ENCODE measurements at places on chromosomes 3 and 15.

- DNase-seq = no peak
These were observed 270.6 kb upstream of the RGMA start for GRCh38 chr15:93359425-93360131.

- no peak for DNase-seq
These were observed 227.8 kb downstream of the UBE2E2 start for GRCh38 chr3:23430781-23431398.

- no peak for DNase-seq
These were observed 44.7 kb downstream of the CEP152 start for GRCh38 chr15:48766196-48766595.

DNA sequence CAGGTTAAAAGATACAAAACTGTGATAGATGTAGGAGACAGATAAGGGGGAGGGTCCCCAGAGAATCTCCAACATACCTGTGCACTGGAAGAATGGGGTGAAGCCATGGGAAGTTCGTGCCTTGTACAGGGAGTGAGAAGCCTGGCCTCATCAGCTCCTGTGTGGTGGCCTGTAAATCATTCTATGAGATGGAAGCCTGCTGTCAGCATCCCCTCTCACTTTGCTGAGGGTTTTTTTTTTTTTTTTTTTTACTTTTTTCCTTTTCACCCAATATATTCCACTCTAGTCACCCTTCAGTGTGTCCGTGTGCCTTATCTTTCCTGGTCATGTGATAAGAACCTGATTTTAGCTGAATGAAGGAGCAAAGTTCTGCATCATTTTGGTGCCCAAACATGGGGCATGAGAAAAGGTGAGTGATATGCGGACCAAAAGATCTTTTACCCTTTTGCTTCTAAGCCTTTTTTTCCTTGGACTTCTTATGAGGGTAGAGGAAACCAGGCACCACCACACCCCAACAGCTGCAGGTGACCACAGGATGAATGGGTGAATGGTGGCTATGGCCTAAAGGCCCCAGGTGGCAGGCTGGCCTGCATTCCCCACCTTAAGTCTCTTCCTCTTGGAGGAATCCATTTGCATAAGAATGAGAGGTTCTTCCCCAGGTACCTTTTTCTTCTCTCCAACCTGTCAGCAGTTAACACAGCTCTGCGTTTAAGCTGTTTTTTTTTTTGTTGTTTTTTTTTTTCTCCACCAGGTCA is 1345.0 kb downstream of the NSUN3 start:
- no peak for DNase-seq

GRCh38 chr15:43151688-43152087 is 18.3 kb downstream of the TMEM62 start:
- DNase-seq = no peak

GRCh38 chr3:188335656-188336055 is 181.7 kb downstream of the LPP start:
- no peak for DNase-seq

GRCh38 chr15:74383695-74384565 is 16.5 kb upstream of the CYP11A1 start:
- DNase-seq = no peak

DNA sequence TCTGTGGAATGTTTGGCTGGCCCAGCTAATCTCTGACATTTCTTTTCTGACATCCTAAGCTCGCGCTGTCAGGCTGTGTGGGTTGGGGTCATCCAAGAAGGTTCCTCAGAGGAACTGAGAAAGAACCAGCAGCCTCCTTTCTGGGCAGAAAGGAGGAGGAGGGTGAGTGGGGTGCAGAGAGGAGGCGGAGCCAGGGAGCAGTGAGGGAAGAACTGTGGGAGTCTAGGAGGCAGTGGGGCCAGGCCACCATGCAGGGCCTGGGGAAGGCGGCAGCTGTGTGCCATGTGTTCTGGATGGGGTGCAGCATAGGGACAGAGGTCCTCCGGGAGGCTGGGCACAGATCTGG is 5.3 kb downstream of the SEMA7A start:
- no peak for DNase-seq

DNA sequence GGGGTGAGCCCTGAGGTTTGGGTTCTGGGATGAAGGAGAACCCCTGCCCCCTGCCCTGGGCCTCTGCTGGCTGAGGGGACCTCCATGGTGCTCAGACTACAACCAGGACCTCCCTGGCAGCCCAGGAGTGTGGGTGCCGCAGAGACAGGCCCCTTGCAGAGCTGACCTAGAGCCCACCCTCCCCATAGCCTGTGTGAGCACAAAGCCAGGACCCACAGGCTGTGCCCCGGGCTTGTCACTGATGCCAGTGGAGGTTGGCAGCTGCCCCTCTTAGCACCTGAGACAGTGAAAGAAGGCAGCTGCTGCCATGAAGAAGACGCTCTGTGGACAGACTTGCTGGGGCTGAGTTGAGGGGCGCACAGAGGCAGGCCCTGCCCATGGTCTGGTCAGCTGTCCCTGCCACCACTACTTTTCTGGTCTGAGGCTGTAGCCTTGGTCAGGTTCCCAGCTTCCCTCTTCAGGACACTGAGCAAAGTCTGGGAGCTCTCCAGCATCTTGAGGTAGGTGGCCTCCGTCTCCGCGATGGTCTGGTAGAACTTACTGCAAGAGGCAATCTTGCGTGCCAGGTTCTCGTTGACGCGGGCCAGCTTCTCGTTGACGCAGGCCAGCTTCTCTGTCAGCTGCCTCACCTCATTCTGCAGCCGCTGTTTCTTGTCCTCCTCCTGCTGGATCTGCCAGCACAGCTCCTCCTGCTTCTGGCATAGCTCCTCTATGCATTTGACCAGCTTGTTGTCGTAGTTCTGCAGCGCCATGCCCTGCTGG is 23.0 kb downstream of the USP4 start:
- no peak for DNase-seq

- no peak for DNase-seq
These were observed 290.8 kb upstream of the SLCO3A1 start for GRCh38 chr15:91562698-91563097.

GRCh38 chr3:13296662-13297061 is 123.5 kb downstream of the NUP210 start:
- DNase-seq = no peak

DNA sequence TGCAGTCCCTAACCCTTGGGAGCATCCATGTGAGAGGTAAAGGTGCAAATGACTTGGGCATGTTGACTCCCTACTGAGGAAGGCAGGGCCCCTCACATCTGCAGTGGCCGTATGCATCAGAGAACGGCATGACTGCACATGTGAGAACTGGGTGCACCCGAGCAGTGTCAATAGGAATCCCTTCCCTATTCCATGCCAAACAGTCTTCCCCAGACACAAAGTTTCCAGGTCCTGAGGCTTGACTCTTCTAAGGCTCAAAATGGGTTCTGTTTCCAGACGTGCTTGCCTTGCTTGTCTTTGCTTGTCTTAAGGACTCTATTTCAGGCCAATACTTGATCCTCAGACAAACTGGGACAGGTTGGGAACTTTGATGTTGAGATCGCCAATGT is 20.5 kb upstream of the ANPEP start:
- DNase-seq = no peak

DNA sequence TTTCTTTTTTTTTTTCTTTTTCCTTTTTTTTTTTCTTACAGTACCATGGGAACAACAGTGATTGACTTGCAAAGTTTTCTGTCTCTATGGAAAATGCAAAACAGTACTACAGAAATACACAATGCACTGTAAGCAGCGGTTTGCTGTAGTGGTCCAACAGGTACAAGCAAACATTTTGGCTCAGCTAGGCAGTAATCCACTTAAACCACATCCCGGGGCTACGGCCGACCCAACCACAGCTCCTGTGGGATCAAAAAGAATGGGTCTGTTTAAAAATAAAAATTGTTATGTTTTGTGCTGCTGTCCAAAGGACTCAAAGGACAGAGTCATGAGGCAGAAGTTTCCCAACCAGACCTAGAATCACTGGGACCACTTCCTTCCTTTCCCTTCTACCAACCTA is 667.1 kb upstream of the ADAMTS9 start:
- DNase-seq = no peak

DNA sequence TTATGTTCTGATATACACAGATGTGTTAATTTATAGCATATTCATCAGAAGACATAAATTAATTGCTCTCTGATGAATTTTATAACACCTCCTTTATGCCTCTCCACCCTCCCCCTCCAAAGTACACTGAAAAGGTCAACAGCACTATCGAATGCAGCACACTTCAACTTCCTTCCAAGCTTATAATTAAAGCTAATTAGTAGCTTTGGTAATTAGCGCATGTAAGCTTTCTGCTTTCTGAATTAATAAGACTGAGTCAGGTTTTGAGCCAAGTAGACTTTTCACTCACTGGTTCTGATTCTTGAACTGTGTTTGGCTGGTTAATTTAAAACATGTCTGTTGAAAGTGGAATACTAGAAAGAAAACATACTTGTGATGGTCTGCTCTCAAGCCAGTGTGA is 760.8 kb upstream of the CFAP20DC start:
- no peak for DNase-seq

DNA sequence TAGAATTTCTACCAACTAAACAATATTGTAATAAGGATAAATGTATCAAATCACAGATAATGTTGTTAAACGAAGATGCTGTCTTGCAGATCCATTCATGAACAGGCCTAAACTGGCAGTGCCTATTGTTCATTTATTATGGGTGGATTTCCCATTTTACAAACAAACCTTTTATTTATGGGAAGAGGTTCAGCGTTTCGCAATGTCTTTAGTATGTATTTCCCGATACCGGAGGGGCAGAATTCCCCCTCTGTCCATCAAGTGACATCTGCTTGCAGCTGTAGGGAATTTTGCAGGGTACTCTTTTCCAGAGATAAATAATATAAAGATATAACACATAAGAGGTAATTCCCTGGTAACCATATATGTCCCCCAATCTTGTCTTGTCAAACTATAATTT is 5.7 kb downstream of the CEP19 start:
- no peak for DNase-seq

DNA sequence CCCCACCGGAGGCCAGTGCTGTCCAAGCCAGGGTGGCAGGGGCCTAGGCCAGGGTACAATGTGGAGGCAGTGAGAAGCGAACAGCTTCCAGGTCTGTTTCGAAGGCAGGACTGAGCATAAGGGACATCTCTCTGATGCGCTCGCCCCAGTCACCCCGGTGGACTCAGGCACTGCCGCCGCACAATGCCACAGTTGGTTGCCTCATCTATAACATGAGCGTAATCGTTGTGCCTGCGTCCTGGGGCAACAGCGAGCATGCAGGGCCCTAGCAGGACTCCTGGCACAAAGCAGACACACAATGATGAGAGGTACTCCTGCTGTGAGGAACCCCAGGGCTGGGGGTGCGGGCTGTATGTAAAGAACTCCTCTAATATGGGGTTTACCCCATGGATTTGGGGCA is 14.1 kb downstream of the HRH1 start:
- DNase-seq = no peak

GRCh38 chr15:79315623-79316328 is 4.9 kb downstream of the TMED3 start:
- no peak for DNase-seq

- no peak for DNase-seq
These were observed 1.9 kb upstream of the RMDN3 start for GRCh38 chr15:40756938-40757337.

- no peak for DNase-seq
These were observed 7.8 kb downstream of the ANAPC13 start for GRCh38 chr3:134477938-134478337.

DNA sequence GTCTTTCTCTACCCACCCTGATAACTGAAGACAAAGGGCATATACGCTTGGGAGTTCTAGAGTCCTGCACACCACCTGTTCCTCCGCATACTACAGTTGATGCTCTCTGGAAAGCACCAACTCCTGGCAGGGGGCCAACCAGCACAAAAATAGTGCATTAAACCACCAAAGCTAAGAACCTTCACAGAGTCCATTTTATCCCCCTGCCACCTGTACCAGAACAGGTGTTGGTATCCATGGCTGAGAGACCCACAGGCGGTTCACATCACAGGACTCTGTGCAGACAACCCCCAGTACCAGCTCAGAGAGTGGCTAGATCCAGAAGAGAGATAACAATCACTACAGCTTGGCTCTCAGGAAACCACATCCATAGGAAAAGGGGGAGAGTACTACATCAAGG is 114.4 kb upstream of the POU1F1 start:
- no peak for DNase-seq

GRCh38 chr3:47732143-47732542 is 49.5 kb downstream of the SMARCC1 start:
- no peak for DNase-seq

DNA sequence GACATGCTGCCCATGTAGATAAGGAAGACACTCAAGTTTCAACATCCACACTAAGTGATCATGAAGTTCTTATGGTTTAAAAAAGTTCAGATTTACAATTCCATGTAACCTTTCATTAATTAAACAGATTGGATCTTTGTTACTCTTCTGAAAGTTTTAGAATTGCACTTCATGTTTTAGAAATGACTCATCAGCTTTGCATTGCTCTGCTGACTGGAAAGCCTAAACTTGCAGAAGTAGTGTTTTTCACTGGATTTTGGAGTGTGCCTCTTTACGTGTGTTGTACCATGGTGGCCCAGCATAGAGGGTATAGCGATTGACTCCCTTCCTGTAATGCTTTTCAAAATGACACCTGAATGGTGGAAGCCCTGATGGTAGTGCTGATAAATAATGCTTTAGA is 157.9 kb downstream of the BBX start:
- no peak for DNase-seq

DNA sequence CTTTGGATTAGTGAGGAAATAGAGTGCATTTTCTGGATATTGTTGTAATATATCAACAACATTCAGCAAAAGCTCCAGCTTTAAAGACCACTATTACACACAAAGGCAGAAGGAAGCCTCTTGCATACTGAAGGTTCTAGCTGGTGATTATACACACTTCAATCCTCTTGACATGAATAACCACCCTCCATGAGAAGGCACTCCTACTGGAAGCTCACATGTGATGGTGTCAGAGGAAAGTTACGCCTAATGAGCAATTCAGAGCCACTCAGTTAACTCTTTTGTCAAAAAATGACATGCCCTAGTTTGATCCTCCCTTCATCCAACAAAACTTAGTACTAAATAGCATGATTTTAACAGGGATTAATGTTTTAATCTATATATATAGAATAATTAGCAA is 124.6 kb upstream of the LYSMD4 start:
- no peak for DNase-seq
